ENCODE measurements at places on chromosomes 5 and 9.

DNA sequence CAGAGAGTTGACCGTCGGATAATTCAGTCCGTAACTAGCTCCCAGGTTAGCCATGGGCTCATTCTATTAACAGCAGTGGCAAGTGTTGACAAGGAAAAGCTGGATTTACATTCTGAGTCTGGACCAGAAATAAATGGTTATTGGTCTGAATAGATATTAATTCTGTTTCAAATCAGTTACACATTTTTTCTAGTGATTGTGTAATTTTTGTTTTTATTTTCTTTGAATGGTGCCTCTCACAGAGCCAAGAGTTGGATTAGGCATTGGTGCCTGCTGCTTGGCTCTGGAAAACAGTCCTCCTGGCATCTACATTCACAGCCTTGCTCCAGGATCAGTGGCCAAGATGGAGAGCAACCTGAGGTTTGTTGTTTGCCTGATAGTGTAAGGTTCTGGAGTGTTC, 115.1 kb downstream of the GOLPH3 start:
- no peak for DNase-seq

DNA sequence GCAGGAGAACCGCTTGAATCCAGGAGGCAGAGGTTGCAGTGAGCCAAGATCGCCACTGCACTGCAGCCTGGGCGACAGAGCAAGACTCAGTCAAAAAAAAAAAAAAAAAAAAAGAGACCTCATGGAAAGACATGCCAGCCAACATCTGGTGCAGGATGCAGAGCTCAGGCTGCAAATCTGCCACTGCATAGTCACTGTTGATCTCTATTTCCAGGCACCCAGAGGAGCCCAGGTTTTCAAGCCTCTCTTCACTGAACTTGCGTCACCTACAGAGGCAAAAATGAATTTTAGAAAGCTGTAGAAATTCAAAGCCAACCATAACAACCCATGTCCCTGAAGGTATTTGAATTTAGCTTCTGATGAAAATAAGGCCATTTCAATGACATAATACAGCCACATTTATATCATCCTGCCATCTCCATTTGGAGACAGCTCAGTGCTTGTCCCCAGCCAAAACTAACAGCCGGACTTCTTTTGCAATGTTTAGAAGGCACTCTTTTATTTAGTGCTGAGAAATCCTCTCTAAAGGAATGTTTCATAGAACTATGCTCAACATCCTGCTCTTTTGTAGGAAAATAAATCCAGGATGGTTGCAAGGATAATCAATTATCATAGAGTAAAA, 113.3 kb downstream of the SNX18 start:
- no peak for DNase-seq

DNA sequence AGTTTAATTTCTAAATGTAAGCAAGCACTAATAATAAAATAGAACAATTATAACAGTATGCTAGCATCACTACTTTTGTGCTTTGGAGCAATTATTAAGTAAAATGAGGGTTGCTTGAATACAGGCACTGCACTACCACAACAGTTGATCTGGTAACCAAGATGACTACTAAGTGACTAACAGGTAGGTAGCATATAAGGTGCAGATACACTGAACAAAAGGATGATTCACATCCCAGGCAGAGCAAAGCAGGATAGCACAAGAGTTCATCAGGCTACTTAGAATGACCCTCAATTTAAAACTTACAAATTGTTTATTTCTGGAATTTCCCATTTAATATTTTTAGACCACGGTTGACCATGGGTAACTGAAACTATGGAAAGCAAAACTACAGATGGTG, 48.0 kb upstream of the RGS7BP start:
- peak; percentile 5 for DNase-seq

DNA sequence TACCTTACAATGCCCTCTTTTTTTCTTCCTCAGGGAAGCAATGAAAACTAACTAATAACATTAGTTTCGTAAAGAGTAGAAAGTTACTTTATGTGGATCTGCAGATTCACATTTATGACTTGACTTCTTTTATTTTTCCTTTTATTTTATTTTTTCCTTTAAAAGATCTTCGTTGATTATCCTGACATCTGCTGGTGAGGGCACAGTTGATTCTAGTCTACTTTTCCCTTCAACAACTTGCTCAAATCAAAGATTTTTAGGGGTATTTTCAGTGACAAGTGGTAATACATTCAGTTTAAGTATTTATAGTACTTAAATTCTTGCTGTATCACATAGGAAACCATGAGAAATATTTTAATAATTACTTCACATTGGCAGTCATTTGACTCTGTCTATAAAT, 4.9 kb downstream of the EDIL3 start:
- no peak for DNase-seq

DNA sequence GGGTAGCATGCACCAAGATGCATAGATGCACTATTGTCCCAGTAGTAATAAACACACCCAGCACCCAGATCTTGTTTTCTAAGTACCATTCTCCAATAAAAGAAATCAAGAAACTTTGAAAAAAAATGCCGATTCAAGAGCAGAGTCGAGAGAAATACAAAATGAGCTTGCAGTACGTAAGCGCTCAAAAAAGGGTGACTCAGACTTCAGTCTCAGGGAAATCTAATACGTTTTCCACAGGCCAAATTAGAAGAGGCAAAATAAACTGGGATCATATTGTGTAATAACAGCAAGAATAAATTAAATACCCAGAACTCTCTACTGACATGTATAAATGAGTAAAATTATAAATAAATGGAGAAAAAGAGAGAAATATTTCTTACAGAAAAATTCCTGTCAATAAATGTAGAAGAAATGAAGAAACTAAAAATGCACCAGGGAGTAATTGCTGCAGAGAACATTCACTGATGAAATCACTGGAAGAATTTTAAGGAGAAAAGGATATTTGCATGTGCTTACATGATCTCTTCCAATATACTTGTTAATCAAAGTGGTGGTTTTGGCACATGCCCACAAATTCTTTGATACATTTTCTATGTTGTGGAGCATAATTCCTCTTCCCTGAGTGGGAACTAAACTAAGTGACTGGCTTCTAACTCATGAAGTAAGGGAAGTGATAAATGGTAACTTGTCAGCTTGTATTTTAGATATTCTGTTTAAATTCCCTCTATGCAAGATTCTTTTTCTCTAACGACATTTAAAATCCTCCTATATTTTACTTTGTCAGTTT, 567.6 kb upstream of the ADAMTS16 start:
- no peak for DNase-seq

GRCh38 chr9:89430995-89431394, 66.9 kb downstream of the SEMA4D start:
- DNase-seq, result no peak

- no peak for DNase-seq
These were observed 102.8 kb downstream of the SNX18 start for GRCh38 chr5:54620141-54620933.

DNA sequence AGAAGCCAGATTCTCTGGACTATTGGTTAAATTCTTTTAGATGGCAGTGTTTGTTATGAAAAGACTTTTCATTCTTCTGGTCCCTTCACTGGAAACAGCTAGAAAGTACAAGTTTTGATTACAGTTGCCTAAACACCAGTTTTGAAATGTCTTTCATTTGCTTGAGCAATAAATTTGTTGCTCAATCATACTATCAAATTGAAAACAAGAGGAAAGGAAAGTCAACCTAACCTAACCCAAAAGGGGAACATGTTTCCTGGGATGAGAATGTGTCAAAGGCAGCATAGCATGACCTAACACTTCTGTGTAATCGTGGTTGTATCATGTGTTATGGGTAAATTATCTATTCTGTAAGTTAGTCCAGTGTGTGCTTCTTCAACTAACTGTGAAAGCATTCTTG, 213.2 kb downstream of the TMC1 start:
- DNase-seq, result no peak

DNA sequence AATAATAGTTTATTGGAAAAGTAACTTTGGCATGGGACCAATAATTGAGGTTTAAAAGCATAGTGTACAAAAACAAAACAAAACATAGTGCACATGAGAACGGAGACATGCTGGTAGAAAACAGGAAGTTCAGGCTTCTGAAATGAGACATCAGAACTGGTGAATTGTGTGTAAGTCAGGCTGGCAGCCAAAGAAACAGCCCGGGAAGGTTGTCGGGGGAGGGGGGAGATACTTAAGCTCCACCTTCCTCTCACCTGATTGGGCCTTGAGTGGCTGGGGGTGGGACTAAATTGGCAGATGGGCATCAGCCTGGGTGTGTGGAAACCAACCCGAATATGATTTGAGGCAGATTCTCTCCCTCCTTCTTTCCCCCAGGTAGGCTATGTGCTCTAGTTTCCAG, 256.3 kb downstream of the SMARCA2 start:
- DNase-seq, result peak; percentile 35

- DNase-seq, result peak; percentile 53
These were observed 75.6 kb downstream of the ST8SIA4 start for GRCh38 chr5:100827481-100827889.

DNA sequence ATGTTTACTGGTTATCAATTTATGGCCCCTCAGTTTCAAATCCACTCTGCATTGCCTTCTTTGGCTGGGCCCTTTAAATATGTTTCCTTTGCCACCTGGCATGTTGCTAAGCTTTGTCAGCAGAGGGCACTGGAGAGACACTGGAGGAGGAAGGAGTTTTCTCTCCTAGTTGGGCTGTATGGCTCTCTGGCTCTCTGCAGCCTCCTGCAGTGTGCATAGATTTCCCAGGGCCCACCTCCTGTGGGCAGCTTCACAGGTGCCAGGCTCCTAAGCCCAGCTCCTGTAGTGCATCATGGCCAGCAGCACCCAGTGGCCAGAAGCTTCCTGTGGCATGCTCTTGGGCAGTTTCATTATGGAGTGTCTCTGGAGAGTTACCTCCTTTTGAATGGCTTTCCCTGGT, 23.3 kb downstream of the CAVIN4 start:
- DNase-seq, result peak; percentile 76

GRCh38 chr9:112378328-112379176, 1.4 kb upstream of the HSDL2 start:
- DNase-seq, result peak; percentile 41

DNA sequence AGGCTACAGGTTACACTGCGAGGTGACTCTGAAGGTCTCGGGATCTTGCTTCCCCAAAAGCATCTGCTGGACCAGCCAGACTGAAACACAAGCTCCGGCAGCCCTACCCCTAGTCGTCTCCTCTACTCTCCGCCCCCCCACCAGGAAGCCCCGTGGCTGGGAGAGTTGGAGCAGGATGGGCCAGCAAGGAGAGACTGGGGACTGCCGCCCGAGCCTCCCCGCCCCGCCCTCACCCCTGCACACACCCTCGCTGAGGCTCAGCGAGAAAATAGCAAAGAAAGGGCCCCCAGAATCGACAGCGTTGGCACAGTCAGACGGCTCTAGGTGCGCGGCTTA, 1.3 kb downstream of the TRIM7 start:
- DNase-seq, result no peak

DNA sequence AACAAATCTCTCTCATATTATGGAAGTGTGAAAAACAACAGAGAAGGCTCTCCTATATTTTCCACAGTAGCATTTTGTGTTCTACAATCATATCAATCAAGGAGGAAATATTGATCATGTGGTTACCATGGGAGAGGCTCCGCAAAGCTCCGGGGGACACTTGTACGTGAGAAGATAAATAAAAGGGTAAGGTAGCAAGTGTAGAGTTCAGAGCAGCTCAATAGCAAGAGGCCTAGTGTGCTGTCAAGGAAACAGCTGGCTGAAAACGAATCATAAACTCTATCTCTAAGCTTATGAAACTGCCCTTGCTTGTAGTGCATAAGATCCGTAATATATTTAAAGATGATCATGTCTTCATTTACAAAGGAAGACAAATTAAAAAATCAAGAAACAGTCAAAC, 57.5 kb downstream of the CDH18 start:
- no peak for DNase-seq

- DNase-seq, result peak; percentile 81
These were observed 103.6 kb upstream of the CHD1 start for GRCh38 chr5:99032234-99033013.

DNA sequence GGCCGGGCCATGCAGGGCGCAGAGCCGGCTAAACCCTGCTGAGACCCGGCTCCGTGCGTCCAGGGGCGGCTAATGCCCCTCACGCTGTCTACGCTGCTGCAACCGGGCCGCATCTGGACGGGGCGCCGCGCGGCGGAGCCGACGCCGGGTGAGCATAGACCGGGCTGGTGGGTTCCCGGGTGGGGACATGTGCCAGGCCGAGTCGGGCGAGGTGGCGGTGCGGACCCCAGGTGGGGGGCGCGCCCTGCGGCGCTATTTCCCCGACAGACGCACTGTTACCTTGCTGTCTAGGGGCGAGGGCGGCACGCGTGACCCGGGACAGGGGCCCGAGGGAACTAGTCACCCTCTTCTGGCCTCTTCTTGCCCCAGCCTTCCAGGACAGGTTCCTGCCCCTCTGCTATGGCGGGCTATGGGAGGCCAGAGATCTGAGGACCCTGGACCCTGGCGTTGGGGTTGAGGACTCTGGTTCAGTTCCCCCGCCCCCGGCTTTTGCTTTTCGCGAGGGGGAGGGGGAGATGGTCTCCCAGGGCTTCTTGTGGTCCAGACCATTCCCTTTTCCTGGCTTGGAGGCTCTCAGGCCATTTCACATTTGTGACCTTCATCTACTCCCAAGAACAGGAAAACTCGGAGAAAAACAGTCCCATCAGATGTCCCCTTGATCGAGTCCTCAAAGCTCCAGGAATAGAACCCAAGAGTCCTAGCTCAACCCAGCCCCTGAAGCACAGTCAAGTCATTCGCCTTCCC, 536 bp downstream of the SLC27A4 start:
- DNase-seq, result peak; percentile 31

DNA sequence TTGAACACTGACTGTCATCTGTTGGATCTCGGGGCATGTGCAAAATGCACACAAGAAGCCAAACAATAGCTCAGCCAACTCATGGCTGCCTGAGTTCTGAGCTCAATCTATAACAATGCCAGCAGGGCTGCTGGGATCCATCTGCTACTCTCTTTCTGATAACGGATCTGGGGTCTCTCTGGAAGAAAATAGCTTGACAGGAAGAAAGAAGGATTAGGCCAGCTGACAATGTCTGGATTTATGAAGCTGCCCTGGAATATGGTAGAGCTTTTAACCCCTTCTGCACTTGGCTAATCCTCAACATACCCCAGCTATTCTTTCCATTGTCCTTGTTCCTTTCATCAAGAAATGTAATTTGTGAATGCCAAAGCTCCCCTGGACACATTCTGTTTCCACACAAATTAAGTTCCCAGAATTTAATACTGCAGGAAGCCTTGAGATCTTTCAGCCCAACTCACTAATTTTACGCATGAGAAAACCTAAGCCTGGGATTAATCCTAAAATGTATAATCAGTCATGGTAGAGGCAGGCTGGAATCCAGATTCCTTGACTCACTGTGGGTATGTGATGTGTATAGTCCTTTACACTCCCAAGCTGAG, 62.7 kb upstream of the PCA3 start:
- DNase-seq, result no peak

GRCh38 chr9:29939559-29939958, 2366.3 kb upstream of the C9orf72 start:
- no peak for DNase-seq

DNA sequence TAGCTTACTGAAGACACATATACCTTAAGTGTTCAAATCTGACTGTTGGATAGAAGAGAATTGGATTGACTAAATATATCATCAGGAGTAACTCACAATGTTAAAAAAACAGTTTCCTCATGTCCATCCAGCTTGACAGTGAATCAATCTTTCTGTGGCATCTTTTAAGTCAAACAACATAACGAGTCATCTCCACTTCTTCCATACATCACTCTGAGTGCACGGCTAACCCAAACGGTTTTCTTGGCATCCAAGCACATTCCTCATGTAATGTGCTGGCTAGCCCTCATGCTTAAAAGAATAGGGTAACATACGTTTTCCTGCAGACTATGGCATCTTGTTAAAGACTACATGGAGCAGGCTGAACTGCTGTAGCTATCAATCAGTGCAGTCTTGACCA, 291.5 kb upstream of the TRPC7 start:
- peak; percentile 2 for DNase-seq

- DNase-seq, result no peak
These were observed 89.1 kb downstream of the CRB2 start for GRCh38 chr9:123445116-123445515.
